ENCODE measurements at places on chromosomes 11 and 22.

- DNase-seq = no peak
Measured at GRCh38 chr11:78646564-78647185, 72.0 kb upstream of the NARS2 start.

- no peak for DNase-seq
Measured at GRCh38 chr11:123302751-123303195, 107.7 kb upstream of the CLMP start.

DNA sequence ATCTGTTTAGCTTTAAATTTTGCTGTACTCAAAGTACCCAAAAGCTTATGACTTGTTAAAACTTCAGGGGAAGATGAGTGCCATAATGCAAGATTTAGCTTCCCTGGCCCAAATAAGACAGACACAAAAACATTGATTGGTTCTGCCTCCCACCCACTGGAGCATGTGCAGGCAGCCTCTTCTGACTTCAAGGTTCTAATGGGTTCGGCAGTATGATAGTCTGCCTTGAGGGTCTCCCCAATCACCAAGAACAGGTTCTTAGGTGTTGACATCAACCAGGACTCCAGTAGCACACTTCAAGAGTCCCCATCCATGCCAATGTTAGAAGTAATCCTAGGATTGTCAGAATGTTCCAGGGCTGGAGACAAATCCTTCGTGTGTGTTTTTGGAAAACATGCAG, 12.5 kb downstream of the EIF4G2 start:
- DNase-seq = no peak

GRCh38 chr11:110162216-110162615, 69.0 kb downstream of the ZC3H12C start:
- no peak for DNase-seq

DNA sequence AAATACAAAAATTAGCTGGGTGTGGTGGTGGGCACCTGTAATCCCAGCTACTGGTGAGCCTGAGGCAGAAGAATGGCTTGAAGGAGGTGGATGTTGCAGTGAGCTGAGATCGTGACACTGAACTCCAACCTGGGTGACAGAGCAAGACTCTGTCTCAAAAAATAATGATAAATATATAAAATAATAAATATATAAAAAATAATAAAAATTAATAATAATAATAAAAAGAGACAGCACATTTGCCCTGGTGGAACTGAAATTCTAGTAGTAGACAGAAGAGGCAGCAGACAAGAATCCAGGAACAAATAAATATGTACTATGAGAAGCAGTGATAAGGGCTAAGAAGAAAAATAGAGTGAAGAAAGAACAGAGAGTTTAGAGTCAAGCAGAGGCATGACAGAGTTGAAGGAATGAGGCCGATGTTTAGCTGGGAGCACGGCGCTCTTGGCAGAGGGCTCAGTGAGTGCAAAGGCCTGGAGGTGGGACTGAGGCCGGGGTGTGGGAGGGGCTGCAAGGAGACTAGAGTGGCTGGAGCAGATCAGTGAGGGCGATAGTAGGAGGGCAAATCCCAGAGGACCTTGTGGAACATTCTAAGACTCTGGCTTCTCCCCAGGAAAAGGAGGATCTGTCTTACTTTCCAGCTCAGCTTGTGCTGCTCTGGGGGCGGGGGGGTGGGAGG, 410.3 kb downstream of the MN1 start:
- DNase-seq = no peak

GRCh38 chr11:33018840-33019239, 3.2 kb downstream of the DEPDC7 start:
- DNase-seq = no peak

DNA sequence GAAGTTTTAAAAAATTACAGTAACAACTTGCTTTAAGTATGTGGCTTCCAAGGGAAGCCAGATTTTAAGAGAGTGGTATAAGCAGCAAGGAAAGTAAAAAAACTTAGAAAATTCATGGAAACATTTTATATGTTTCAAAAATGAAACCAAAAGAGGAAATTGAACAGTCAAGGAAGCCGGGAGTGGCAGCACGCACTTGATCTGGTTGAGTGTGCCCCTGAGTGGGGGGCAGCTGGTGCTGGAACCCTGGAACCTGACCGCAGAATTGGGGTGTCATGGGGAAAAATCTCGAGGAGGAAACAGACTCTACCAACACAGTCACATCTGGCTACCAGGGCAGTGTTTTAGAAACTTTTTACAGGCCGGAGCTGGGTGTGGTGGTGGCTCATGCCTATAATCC, 14.0 kb downstream of the MICALL1 start:
- DNase-seq = no peak

- DNase-seq = no peak
Measured at GRCh38 chr11:12214751-12215150, 104.4 kb downstream of the MICAL2 start.

GRCh38 chr22:30310881-30311771, 15.6 kb downstream of the TBC1D10A start:
- DNase-seq = peak; percentile 87

- no peak for DNase-seq
Measured at GRCh38 chr11:13955971-13956421, 6.5 kb upstream of the SPON1 start.

GRCh38 chr11:59555601-59556114, 44.3 kb downstream of the OR4D9 start:
- no peak for DNase-seq

- no peak for DNase-seq
Measured at GRCh38 chr22:35148866-35149548, 83.0 kb downstream of the ISX start.

DNA sequence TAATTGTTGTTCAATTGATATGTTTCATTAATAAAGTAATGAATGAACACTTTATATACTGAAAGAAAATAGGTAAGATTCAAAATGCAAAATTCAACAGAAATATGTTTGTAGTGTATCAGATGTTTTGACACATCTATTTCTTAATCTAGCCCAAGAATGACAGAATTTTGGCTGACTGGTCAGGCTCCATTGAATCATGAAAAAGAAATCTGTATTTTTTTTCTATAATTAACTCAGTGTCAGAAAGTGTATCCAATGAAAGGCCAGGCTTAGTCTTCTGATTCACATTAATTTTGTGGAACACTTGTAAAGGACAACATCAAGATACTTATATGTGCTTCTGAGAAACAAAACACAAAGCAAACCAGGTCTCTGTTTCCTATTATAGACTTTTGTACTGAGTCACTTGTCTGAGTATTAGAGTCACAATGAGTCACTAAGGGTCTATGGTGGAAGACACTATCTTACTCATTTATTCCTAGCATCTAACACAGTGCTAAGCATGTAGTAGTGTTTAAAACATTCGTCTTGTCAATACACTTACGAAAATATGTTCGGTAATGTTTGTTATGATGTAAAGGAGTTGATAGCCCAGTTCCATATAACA, 297.7 kb upstream of the CCDC90B start:
- no peak for DNase-seq

DNA sequence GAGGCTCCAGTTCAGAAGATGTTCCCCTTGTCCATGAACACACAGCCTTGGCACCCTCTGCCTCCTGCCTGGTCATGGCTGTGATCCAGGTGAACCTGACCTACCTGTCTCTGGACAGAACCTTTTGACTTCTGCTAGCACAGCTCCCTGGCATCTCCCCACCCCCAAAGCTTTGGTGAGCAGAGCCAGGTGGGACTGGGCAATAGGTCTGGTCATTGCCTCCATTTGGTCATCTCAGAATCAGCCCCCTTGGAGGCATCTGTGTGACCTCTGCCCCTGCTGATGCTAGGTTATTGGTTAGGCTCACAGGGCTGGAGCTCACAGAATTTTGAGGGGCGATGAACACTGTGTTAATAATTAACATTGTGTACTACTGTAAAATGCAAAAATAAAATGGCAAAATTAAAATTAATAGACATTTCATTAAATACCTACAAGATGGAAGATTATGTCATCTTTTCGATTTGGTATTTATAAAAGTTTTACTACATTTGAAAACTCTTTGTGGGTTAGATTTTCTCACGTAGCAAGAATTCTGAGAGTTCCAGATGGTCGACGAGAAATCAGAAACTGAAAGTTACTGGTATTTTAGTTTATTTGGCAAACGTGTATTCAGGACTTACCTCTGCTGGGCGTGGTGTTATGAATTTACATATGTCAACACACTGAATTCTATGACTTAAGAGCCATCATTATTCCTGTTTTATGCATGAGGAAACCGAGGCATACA, 8.3 kb upstream of the KIAA0930 start:
- no peak for DNase-seq

GRCh38 chr11:125111001-125111342, 454 bp downstream of the TMEM218 start:
- DNase-seq = no peak

All from epithelial cell of proximal tubule (primary cell).